ENCODE measurements at places on chromosomes 7 and 10. TPM values are rescaled to one million over a fixed set of nuclear protein-coding genes. Genes with fewer than 3 reads are reported as not detected.

- no peaks in the 10 kb centered on the region for H3K36me3 ChIP-seq
- no peak overlapping the region for H3K27ac ChIP-seq
- DNase-seq: no peak
- no peaks in the 10 kb centered on the region for H3K27me3 ChIP-seq
Observed at GRCh38 chr10:9786576-9786975, 1231.1 kb upstream of the CELF2 start.

DNA sequence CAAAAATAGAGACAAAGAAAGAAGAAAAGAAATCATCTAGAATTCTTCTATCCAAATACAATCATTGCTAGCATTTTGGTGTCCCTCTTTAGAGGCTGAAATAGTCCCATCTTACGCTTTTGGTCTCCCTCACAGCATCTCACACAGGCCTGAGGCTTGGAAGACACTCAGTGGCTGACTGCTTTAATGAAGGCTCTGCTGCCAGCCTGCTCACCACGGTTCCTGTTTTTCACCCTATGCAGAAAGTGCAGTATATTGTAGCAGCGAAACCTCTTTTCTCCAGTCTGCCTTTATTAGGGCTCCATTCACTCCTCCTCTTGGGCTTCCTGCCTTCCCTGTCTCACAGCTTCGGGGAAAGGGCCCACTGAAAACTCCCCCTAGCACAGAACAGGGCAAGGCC is 102.2 kb downstream of the JCAD start:
- no peak overlapping the region for H3K4me3 ChIP-seq
- no peak for DNase-seq
- H3K27me3 ChIP-seq: no peaks in the 10 kb centered on the region
- H3K36me3 ChIP-seq: no peaks in the 10 kb centered on the region
- H3K4me1 ChIP-seq: no peaks in the 10 kb centered on the region
- no peak overlapping the region for H3K27ac ChIP-seq

GRCh38 chr7:143239813-143240212 is 18.0 kb downstream of the TAS2R40 start:
- H3K27me3 ChIP-seq: no peaks in the 10 kb centered on the region
- H3K4me1 ChIP-seq: peaks cover 7% of the 10 kb centered on the region
- no peak for DNase-seq
- H3K36me3 ChIP-seq: no peaks in the 10 kb centered on the region
- H3K27ac ChIP-seq: no peak overlapping the region
- H3K4me3 ChIP-seq: no peak overlapping the region

DNA sequence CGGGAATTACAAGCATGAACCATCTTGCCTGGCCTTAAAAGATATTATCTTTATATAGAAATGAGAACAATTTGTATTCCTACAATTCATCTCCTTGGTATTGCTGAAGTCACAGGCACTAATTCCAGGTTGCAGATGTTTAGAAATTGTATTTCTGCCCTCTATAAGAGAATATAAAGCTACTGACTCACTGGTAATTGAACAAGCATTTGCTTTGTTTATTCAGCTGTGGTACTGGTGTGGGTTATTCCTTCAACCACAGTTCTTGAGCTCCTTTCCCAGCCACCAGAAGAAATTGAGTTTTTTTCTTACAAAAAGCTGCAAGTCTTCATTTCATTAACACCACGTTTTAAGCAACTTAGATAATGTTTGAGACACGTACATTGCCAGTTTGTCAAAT is 29.0 kb upstream of the MPP7 start:
- no peaks in the 10 kb centered on the region for H3K27me3 ChIP-seq
- no peaks in the 10 kb centered on the region for H3K36me3 ChIP-seq
- no peak overlapping the region for H3K4me3 ChIP-seq
- peaks cover 10% of the 10 kb centered on the region for H3K4me1 ChIP-seq

DNA sequence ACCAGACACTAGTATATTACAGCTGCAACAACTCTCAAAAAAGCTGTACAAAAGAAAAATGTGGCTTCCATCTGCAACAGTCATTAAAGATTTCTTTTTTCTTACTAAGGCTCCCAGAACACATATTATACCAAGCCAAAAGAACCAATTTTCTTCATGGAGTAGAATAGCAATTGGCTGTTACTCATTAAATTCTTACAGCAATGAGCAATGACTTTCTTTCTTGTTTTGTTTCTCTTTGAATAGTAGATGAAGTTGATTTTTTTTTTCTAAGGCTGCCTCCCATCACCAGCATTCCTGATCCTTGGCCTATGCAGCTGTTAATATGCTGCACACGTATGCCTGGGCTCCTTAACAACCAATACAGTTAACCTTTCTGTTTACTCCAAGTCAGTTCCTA is 36.6 kb upstream of the SPOCK2 start:
- DNase-seq: no peak
- H3K4me3 ChIP-seq: no peak overlapping the region
- peak overlapping the region; percentile 34 for H3K27ac ChIP-seq
- no peaks in the 10 kb centered on the region for H3K27me3 ChIP-seq

- H3K27ac ChIP-seq: no peak within 1 kb of the TSS
- no peaks in the 10 kb centered on the region for H3K36me3 ChIP-seq
- H3K4me1 ChIP-seq: no peaks in the 10 kb centered on the region
- no peak for DNase-seq
- H3K4me3 ChIP-seq: no peak within 1 kb of the TSS
Observed at GRCh38 chr10:103458720-103459119, at the start of gene CALHM1. CALHM1 (minus strand) TSS chr10:103458900; CDS start chr10:103458751, 149 bp downstream.

DNA sequence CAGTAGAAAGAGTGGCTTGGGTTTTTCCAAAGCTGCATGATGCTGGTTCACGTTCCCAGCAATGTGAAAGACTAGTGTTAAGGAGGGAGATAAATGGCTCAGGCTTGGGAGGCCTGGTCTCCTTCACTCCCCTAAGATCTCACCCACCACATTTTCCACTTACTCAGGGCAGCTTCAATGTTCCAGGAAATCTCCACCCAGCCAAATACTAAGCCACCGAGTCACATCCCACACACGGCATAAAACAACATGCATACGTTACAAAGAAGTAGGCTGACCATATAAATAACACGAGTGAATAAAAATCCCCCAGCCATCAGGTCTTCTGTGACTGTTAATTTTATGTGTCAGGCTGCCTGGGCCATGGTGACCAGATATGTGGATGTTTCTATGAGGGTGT is 303.5 kb downstream of the SFMBT2 start:
- H3K4me3 ChIP-seq: no peak overlapping the region
- no peaks in the 10 kb centered on the region for H3K36me3 ChIP-seq
- no peak for DNase-seq
- H3K4me1 ChIP-seq: no peaks in the 10 kb centered on the region
- no peak overlapping the region for H3K27ac ChIP-seq

GRCh38 chr10:13853854-13854253 is 267.1 kb downstream of the PRPF18 start:
- H3K36me3 ChIP-seq: no peaks in the 10 kb centered on the region
- DNase-seq: no peak
- peak overlapping the region; percentile 42 for H3K27ac ChIP-seq
- H3K27me3 ChIP-seq: no peaks in the 10 kb centered on the region
- H3K4me1 ChIP-seq: peaks cover 16% of the 10 kb centered on the region
- no peak overlapping the region for H3K4me3 ChIP-seq

DNA sequence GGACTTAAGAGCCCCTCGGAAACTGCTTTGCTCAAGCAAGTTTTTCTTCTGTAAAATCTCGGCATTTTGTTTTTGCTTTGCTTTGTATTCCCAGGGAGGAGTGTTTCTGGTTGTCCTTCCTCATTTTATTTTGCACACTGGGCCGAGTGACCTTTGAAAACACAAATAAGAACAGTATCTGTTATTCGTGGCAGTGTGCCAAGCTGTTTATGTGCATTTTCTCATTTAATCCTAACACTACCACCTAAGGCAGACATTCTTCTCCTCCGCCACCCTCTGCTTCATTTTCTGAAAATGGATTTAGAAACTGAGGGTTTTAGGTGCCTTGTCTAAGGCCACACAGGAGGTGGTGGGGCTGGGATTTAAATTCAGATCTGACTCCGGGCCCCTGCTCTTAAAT is 218.5 kb downstream of the TCF7L2 start:
- no peak for DNase-seq
- H3K4me1 ChIP-seq: no peaks in the 10 kb centered on the region
- no peaks in the 10 kb centered on the region for H3K27me3 ChIP-seq
- H3K4me3 ChIP-seq: no peak overlapping the region

GRCh38 chr7:155758348-155758747 is 53.9 kb downstream of the SHH start:
- H3K4me1 ChIP-seq: peaks cover 28% of the 10 kb centered on the region
- no peak for DNase-seq
- H3K27ac ChIP-seq: no peak overlapping the region
- H3K36me3 ChIP-seq: peaks cover 10% of the 10 kb centered on the region

- no peaks in the 10 kb centered on the region for H3K36me3 ChIP-seq
- H3K27me3 ChIP-seq: no peaks in the 10 kb centered on the region
Observed at GRCh38 chr10:109838592-109839244, 84.6 kb downstream of the XPNPEP1 start.

DNA sequence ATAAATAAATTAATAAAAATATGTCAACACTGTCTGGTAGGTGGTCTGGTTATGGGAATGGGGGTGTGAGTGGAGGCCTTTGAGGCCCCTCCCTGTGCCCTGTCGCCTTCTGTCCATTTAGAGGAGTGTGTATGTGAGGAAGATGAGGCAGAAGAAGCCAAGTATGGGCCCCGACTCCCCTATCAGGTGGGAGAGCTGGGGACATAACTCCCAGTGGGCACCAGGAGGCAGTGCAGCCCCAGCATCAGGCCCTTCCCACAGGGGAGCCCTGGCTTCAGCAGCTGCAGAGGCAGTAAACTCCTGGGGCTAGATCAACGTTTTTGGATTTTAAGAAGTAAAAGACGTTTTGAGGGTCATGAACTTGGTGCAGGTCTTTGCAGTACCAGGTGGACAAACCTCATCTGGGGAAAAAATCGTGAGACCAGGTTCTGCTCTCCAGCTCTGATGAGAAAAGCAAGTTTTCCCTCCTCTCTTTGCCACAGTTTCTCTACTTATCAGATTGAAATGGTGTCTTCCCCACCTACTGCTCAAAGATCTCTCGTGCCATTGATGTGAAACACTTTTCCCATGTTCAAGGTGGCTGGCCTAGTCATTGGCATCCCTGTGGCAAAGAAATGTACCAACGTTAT is 167.8 kb upstream of the EEPD1 start:
- H3K27me3 ChIP-seq: no peaks in the 10 kb centered on the region
- H3K4me1 ChIP-seq: no peaks in the 10 kb centered on the region
- H3K4me3 ChIP-seq: no peak overlapping the region
- H3K36me3 ChIP-seq: no peaks in the 10 kb centered on the region

GRCh38 chr7:145681159-145681558 is 435.4 kb upstream of the CNTNAP2 start:
- H3K27ac ChIP-seq: no peak overlapping the region
- H3K4me3 ChIP-seq: no peak overlapping the region
- H3K36me3 ChIP-seq: no peaks in the 10 kb centered on the region
- no peaks in the 10 kb centered on the region for H3K4me1 ChIP-seq
- DNase-seq: no peak

DNA sequence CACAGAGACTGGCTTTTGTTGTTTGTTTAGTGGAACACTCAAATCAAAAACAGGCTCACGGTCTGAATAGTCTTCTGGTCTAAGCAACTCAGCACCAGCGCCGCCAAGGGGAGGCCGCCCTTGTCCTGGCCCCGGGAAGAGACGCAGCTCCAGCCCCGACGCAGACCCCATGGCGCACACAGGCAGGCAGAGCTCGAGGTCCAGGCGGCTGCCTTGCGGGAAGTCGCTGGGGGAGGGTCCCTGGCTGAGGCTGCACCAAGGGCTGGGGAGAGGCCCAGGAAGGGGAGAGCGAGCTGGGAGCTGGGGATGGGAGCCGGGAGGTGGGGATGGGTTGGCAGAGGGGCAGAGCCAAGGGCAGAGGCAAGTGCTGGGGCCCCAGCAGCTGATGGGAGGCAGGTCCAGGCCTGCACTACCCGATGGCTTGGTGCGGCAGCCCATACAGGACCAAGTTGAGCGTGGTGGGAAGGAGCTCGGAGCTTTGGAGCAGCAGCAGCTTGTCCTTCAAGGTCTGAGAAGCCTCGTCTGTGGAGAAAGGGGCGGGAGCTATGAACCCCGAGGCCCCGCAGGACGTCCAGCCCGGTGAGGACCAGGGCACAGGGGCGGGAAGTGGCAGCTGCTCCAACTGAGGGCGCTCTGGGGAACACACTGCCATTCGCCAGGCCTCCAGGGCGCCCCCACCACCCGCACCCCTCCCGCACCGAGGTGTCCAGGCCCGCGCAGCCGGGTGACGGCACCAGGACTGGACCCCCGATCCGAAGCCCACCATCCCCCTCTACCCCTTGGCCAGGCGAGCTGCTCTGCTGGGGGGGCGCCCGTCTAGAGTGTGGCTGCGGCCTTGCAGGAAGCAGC is 22.7 kb upstream of the NKX6-2 start:
- DNase-seq: no peak
- H3K4me3 ChIP-seq: no peak overlapping the region
- peaks cover 9% of the 10 kb centered on the region for H3K27me3 ChIP-seq
- no peak overlapping the region for H3K27ac ChIP-seq
- H3K36me3 ChIP-seq: no peaks in the 10 kb centered on the region
- H3K4me1 ChIP-seq: no peaks in the 10 kb centered on the region

GRCh38 chr10:70780772-70781171 is 4.4 kb downstream of the TBATA start:
- H3K4me3 ChIP-seq: no peak overlapping the region
- DNase-seq: no peak
- H3K4me1 ChIP-seq: no peaks in the 10 kb centered on the region
- no peaks in the 10 kb centered on the region for H3K27me3 ChIP-seq
- H3K36me3 ChIP-seq: no peaks in the 10 kb centered on the region

DNA sequence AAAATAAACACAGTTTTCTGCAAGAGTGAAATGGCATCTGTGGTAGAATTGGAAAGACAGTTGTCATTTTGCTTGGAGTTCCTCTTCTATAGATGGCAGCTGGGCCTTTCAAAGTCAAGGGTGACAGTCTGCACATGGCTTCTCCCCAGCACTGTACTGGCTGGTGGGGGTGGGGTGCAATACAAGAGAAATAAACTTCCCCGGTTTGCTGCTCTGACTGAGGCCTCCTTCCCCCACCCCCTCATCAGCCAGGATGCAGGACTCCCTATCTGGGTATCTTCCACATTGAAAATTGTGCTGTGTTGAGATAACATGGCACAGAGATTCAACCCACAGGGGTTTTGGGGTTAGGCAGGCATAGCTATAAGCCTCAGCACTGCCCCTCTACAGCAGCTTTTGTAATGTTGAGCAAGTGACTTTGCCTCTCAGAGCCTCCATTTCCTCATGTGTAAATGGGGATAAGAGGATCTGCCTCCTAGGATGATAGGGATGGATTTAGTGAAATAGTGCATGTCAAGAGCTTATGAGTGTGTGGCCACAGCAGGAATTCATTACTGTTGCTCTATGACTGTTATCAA is 85.8 kb upstream of the WDR11 start:
- DNase-seq: no peak
- H3K27ac ChIP-seq: no peak overlapping the region
- H3K4me3 ChIP-seq: no peak overlapping the region
- H3K4me1 ChIP-seq: no peaks in the 10 kb centered on the region

GRCh38 chr10:92150823-92151222 is 140.1 kb downstream of the CPEB3 start:
- H3K27ac ChIP-seq: no peak overlapping the region
- no peaks in the 10 kb centered on the region for H3K27me3 ChIP-seq
- no peaks in the 10 kb centered on the region for H3K36me3 ChIP-seq
- DNase-seq: no peak
- no peaks in the 10 kb centered on the region for H3K4me1 ChIP-seq
- no peak overlapping the region for H3K4me3 ChIP-seq

NAPEPLD gene
- total RNA-seq: 13.3 TPM

PON1 gene
- total RNA-seq: 0.49 TPM

CRYGN gene
- total RNA-seq: not detected

OR9A2 gene
- not detected for total RNA-seq

TRPV5 gene
- not detected for total RNA-seq

MUC3A gene
- total RNA-seq: 2.7 TPM

NAT16 gene
- total RNA-seq: not detected
